ENCODE measurements at places on chromosomes 13 and 19.

GRCh38 chr19:1668048-1668485, 15.7 kb upstream of the TCF3 start:
- DNase-seq = no peak

DNA sequence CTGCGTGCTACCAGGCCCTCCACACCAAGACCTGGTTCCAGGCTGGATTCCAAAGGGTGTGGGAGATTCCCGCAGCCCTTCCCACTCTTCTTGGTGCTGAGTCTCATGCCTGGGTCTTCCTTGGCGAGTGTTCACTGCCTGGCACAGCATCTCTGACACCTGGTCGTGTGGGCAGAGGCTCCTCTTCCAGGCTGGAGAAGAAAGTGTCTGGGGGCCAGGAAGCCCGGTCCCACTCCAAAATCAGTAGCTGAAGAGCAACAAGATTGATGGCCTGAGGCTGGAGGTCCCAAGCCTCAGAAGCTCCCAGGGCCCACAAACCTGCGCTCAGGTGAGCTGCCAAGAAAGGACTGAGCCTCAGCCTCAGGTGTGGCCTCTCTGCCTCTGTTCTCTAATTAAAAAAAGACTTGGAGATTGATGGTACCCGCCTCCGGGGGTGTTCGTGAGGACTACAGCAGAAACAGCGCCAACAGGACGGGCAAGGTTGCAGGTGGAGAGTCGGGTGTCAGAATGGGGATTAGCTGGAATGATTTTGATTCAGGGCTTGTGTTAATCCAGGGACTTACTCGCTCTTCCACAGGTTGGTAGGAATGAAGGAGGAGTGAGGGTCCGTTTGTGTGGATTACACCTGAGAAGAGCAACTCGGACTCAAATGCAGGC, 217.5 kb downstream of the TEX29 start:
- DNase-seq = no peak

DNA sequence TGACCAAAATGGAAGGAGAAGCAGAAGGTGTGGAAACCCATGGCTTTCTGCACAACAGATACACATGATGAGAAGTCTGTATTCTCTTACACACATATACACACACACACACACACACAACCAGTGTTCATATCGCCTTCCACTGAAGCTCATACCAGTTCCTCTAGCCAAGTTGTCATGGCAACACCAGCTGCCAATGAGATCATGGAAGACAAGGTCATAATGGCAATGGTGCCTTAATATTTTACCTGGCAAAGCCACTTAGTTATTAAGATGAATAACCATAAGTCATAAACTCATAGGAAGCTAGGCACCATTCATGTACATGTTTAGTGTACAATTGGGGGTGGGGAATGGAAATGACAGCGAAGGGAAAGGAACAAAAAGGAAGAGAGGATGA, 2.6 kb upstream of the DHRS12 start:
- DNase-seq = no peak

DNA sequence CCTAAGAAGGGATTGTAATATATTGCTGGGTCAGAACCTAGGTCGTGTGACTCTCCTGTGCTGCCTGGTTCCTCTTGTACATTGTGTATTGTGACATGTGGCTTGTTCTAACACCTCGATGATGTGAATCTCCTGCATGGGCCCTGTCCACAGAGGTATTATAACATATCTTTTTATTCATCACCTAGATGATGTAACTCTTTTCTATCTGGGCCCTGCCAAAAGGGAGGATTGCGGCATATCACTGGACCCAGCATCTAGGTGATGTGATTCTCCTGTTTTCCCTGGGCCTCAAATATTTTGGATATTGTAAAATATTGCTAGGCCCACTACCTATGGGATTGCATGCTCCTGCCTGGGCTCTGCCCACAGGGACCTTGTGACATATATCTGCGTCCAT, 33.4 kb upstream of the ZNF254 start:
- no peak for DNase-seq

DNA sequence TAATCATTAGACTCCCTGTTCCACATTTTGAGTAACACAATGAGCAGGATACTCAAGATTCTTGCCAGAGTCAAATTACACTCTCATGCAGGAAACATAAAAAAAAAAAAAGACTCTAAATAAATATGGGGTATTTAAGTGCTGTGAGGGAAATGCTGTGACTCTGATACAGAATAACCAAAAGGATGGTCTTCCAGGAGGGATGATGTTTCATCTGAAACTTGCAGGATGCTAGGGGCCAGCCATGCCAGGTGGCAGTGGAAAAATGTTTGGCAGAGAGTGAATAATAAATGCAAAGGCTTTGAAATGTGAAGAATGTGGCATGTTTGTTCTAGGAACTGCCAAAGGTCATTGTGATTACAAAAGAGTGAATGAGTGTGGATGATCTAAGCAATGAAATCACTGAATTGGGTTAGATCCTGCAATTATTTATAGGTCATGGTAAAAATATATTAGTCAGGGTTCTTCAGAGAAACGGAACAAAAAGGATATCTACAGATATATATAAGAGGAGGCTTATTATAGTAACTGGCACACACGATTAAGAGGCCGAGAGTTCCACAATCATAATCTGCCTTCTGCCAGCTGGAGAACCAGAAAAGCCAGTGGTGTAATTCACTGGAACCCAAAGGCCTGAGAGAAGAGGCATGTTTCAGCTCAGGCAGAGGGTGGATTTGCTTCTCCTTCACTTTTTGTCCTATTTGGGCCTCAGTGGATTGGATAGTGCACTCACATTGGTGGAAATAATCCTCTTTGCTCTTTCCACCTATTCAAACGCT, 1832.8 kb upstream of the MIR17HG start:
- no peak for DNase-seq

GRCh38 chr13:28566283-28566682, 71.4 kb upstream of the FLT1 start:
- no peak for DNase-seq

DNA sequence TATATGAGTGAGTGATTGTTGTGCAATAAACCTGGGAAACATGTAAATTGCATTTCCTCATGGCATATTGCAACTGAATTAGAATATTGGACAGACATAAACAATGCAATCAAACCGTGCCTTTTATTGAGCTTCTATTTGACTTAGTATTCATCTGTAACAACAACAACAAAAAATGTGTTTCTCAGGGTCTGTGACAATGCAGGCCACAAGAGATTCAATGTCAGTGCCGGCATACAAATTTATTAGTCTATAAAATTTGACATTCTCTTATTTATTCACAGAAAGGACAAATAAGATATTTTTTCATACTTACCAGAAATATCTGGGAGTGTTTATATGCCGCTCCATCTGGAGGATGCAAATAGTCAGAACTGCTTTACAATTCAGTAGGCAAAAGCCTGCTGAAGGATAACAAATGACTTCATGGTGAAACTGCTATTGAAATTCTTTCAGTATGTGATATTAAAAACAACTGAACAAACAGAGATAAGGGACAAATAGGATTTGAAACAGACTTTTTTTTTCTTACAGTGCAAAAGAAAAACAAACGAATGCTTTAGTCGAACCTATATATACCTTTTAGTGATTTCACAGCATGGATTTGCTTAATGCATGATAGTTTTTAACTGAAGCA, 77.2 kb downstream of the DACH1 start:
- no peak for DNase-seq

DNA sequence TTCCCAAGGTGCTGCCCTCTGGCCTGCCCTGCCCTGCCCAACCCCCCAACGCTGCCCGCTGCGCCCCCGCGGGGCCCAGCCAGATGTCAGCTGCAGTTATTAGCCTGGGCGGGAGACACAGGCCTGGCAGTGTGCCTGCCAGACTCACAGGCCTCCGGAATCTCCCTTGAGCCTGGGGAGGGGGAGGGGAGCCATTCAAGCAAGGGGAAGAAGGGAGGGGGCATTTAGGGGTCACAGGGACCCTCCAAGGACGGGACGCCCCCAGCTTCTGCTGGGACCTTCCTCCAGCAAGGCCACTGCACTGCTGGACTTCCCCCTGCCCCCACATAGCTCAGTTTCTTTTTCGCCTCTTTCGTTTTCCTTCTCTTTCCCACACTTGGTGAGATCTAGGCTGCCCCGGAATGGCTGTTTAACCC, 2.6 kb upstream of the JUNB start:
- DNase-seq = no peak

DNA sequence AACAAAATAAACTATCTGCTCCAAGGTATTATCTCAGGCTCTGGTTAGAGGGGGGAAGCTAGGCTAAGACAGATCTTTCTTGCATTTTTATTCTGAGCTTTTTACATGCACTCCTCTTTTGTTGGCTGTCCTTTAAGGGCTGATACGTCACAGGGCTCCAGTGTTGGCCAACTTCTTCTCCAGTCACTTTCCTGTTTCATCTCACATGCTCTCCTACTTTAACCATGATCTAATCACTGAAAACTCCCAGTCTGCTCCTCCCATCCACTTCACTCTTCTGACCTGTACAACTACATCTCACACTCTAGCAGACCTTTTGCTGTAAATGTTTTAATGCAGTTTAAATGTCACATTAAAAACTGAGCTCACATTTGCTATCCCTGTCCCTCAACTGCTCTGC, 510.0 kb upstream of the KLF12 start:
- DNase-seq = no peak

DNA sequence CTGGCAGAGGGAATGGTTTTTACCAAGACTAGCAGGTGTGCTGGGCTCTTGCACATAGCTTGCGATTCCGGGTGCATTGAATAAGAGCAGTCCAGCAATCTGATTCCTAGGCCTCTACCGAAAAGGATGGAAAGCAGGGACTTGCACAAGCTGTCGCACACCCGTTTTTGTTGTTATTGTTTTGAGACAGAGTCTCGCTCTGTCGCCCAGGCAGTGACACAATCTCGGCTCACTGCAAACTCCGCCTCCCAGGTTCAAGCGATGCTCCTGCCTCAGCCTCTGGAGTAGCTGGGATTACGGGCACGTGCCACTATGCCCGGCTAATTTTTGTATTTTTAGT, 5.5 kb downstream of the EBI3 start:
- no peak for DNase-seq
